ENCODE measurements at places on chromosomes 11 and 22. TPM values are rescaled to one million over a fixed set of nuclear protein-coding genes. Genes with fewer than 3 reads are reported as not detected.

The XKR3 gene
- total RNA-seq: not detected

The TBX1 gene
- 1.0 TPM for total RNA-seq

The SYT13 gene
- total RNA-seq: 9.9 TPM

The PNPLA5 gene
- not detected for total RNA-seq

Measured in body of pancreas (tissue), 4 donors.